GM04504 (cell line): ENCODE measurements at places on chromosomes 7 and 10.

GRCh38 chr10:4492202-4492601 lies 333.8 kb upstream of the AKR1E2 start:
- no peak for DNase-seq

GRCh38 chr10:8312079-8312478 lies 257.6 kb downstream of the GATA3 start:
- no peak for DNase-seq

- DNase-seq, result no peak
Measured at GRCh38 chr10:50421026-50421719, 169.9 kb upstream of the ASAH2 start.

DNA sequence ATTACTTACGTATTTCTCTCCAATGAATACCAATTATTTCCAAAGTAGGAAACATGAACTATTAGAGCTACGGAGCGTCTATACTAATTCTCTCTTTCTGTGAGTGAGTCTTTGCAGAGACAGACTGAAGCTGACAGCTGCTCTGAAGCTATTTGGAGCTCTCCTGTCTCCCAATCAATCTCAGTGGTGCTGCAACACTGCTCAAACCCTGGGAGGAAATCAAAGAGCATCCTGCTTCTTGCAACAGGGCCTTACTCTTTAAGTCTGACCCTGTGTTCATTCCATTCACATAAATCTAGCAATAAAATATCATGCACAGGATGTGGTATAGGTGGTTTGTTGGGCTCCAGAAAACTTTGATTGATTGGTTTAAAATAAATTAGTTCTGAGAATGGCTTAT lies 685.7 kb upstream of the IGFBP3 start:
- no peak for DNase-seq

- DNase-seq, result no peak
Measured at GRCh38 chr10:122475100-122475499, 13.7 kb downstream of the HTRA1 start.

DNA sequence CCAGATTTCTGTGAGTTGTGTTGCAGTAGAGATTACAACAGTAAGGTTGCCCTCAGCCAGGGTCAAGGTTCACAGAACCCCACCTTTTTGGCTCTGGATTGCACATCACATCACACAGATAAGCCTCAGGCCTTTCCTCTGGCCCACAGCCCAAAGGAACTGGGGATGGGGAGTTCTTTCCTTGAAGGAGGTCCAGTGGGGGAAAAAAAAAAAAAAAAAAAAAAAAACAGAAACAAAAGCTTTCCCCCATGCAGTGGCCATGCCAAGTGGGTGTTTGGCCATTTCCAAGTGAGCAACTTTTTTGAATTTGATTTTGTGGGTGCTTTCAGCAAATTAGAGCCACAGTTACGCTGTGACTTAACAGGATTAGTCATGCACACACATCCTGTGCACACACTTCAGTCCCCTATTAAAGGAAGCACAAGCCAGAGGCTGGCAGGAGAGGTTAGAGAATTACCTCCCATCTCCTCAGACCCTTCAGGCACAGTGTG lies 79.3 kb upstream of the NANOS1 start:
- DNase-seq, result no peak

DNA sequence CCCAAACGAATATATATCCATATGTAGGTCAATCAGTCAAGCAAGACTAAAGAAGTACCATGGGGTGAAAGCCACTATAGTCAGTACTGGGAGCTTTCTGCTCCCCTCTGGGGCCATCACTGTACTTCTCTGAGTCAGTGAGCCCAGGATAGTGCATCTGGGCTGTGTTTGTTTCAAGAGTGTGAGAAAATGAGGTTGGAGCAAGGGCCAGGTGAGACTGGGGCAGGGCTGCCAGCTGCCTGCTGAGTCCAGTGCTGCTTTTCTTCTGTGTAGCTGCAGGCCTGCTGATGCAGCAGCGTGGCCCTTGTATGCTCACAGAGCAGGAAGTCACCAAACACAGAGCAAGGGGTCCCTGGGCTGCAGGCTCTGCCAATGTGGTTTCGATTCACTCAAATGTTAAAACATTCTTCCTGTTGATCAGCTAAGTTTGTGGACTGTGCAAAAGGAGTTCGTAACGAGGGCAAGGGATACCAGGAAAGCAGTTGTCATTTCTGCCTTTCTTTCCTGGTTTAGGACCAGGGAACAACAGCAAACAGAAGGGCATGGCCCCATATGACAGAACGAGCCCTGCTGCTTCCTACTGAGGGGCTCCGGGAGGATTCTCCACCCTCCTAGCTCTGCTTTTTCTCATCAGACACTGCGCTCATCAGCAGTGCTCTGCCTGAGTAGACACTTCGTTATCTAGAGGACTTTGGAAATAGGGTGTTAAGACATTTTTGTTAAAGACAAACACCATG lies 65.4 kb upstream of the TNS3 start:
- DNase-seq, result no peak

- DNase-seq, result peak; percentile 100
Measured at GRCh38 chr7:43572516-43573049, 10.3 kb upstream of the STK17A start.

GRCh38 chr10:117663750-117664149 lies 121.2 kb downstream of the EMX2 start:
- peak; percentile 94 for DNase-seq

DNA sequence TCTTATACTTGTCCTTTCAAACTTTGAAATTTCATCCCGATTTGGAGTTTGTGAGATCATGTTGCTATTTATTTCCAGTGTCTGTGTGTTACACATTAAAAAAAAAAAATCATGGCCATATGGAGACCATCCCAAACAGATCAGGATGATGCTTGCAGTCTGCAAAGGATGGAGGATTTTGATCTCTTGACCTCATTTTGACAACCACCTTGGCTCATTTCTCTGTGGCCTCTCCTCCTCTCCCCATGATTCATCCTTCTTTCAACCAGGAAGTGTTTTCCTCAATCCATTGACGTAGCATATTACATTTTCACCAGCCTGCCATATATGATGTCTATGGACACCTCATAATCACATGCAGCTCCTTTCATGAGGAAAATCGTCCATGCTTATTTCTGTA lies 68.9 kb upstream of the INSYN2A start:
- no peak for DNase-seq

- DNase-seq, result no peak
Measured at GRCh38 chr7:45367026-45367425, 207.1 kb upstream of the ADCY1 start.

DNA sequence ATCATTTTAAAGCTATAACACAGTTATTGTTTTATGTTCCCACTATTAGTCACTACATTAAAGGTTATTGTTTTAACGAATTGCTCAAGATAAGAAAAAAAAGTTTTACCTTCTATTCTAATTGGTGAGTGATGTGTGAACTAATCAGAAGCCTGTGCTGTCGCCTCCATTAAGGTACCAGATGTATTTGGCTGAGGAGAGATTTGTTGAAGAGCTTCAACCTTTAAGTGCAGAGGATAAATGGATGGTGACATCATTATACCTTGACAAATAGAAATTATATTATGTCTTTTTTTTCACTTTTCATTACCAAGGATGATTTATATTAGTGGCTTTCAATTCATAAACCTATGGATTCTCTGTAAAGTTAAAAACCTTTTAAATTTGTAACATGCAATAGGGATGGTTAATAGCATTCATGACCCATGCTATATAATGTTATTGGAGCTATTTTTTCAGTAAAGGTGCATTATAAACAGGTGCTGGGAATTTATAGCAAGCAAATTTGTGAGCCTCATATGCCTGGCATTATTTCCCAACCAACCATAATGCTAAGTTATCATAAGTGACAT lies 97.0 kb upstream of the NPVF start:
- DNase-seq, result no peak

DNA sequence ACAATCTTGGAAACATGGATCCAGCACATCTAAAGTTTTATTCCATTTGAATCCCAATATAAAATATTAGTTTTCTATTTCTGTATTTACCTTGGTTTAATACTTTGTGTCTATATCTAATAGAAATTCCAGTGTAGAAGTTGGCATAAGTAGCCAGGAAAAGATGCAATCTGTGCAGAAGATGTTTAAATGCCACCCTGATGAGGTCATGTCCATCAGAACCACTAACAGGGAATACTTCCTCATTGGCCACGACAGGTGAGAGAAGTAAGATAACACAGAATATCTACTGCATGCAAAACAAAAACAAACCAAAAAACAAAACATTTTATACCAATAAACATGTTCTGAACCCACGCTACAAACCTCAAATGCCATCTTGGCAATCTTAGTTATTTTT lies 15.7 kb downstream of the PLEKHS1 start:
- DNase-seq, result no peak

DNA sequence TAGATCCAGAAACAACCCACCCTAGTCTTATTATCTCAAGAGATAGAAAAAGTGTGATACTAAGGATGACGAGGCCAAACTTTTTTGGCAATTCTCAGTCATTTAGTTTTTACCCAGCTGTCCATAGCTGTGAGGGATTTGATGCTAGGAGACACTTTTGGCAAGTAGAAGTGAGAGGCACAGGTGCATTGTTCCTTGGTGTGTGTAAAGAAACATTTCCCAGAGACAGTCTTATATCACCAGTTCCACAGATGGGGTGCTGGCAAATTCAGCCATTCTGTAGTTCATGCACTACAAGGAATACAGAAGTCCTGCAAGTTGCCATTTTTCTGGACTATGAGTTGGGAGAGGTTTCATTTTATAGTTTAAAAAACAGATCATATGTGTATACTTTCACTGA lies 403.3 kb upstream of the GHITM start:
- DNase-seq, result no peak

GRCh38 chr7:103391976-103392375 lies 44.5 kb downstream of the PSMC2 start:
- DNase-seq, result no peak

DNA sequence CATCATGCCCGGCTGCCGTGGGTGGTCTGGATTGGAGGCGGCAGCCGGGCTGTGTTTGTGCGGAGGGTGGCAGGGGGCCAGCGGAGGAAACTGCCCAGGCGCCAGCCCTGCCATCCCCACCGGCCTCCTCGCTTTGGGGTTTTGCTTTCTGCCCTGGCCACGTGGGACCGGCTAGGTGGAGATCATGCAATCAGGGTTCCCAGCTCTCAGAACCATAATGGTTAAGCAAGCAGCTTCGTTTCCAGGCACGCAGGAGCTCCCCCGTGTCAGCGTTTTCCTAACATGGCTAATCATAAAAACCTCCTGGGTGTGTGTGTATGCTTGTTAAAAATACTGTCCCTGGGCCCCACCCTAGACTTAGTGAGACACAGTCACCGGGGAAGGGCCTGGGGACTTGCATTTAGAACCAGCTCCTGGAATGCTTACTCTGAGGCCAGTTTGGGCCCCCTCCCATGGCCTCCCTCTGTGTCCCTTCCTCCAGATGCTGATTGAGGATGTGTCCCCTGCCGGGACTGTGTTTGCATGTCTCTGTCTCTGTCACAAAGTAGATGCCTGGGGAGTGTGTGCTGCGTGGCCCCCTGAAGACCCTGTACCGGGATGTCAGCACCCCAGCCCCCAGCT lies 119.3 kb downstream of the CUX1 start:
- peak; percentile 36 for DNase-seq

DNA sequence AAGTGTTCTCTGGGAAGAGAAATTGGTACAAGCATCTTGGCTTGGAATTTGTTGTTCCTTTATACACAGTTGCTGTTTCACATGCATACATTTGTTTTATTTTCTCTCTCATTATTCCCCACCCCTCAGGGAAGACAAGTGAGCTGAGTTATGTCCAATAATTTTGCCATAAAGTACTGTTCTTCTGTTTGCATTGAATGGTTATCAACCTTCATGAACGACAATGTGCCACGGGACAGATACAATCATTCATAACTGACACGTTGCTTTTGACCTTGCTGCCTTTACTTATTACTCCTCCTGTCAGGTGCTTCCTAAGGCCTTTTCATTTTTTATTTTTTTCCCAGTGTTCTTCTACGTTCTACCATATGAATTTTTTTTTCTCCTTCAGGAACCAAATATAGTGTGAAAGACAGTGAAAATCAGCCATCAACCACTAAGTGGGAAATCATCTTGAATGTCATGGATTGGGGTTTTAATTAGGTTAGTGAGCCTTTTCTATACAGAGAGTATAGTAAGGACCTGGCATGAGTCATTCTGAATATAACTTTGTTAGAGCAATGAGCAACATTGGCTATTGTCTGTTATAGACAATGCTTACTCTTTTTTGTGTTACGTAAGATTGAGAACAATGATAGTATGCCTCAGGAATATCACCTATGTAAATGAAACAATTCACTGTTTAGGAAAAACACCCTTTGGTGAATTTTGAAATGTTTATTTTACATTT lies 383.2 kb downstream of the MALRD1 start:
- DNase-seq, result no peak

GRCh38 chr7:108660465-108660864 lies 90.8 kb downstream of the DNAJB9 start:
- DNase-seq, result no peak

GRCh38 chr7:127652333-127653248 lies 597 bp downstream of the SND1 start:
- DNase-seq, result no peak

DNA sequence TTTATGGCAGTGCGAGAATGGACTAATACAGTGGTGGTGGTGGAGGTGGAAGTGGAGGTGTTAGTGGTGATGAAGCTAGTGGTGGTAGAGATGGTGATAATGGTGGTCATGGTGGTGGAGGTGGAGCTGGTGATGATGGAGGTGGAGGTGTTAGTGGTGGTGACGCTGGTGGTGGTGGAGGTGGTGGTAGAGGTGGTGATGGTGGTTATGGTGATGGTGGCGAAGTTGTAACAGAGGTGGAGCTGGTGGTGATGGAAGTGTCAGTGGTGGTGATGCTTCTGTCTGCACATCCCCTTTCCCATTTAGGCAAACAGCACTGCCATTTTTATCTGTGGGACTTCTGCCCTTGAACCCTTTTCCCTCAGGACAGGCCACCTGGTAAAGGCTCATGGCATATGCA lies 7.4 kb upstream of the PTPRN2 start:
- DNase-seq, result no peak

GRCh38 chr7:71517940-71518699 lies 386.2 kb downstream of the GALNT17 start:
- DNase-seq, result no peak
